HFFc6 (cell line): ENCODE measurements at places on chromosomes 7 and 10. TPM values are rescaled to one million over a fixed set of nuclear protein-coding genes. Genes with fewer than 3 reads are reported as not detected.
A peak's percentile ranks its signal among the peaks of the same experiment; 100 is the strongest.

- no peak for DNase-seq
- H3K4me3 ChIP-seq: no peak overlapping the region
- peaks cover 9% of the 10 kb centered on the region for H3K27me3 ChIP-seq
- H3K4me1 ChIP-seq: no peaks in the 10 kb centered on the region; the same call in 1 of the 2 replicates
- no peaks in the 10 kb centered on the region for H3K36me3 ChIP-seq
Observed at GRCh38 chr7:158957921-158958491, 101.6 kb downstream of the DYNC2I1 start.

GRCh38 chr7:46830-47140 lies 145.6 kb upstream of the FAM20C start:
- peaks cover 5% of the 10 kb centered on the region; the same call in 1 of the 2 replicates for H3K4me1 ChIP-seq
- no peak overlapping the region for H3K4me3 ChIP-seq
- no peak overlapping the region for H3K27ac ChIP-seq
- H3K36me3 ChIP-seq: no peaks in the 10 kb centered on the region
- peaks cover 24% of the 10 kb centered on the region for H3K27me3 ChIP-seq
- no peak for DNase-seq

- peaks cover 1% of the 10 kb centered on the region; the same call in 1 of the 2 replicates for H3K27me3 ChIP-seq
- H3K4me1 ChIP-seq: peaks cover 5% of the 10 kb centered on the region
- no peaks in the 10 kb centered on the region for H3K36me3 ChIP-seq
Observed at GRCh38 chr7:157282141-157282801, 54.5 kb upstream of the DNAJB6 start.

- H3K27ac ChIP-seq: no peak overlapping the region
- DNase-seq: no peak
- H3K36me3 ChIP-seq: no peaks in the 10 kb centered on the region
- peaks cover 45% of the 10 kb centered on the region for H3K27me3 ChIP-seq
Observed at GRCh38 chr7:50553973-50554372, 11.2 kb downstream of the DDC start.

DNA sequence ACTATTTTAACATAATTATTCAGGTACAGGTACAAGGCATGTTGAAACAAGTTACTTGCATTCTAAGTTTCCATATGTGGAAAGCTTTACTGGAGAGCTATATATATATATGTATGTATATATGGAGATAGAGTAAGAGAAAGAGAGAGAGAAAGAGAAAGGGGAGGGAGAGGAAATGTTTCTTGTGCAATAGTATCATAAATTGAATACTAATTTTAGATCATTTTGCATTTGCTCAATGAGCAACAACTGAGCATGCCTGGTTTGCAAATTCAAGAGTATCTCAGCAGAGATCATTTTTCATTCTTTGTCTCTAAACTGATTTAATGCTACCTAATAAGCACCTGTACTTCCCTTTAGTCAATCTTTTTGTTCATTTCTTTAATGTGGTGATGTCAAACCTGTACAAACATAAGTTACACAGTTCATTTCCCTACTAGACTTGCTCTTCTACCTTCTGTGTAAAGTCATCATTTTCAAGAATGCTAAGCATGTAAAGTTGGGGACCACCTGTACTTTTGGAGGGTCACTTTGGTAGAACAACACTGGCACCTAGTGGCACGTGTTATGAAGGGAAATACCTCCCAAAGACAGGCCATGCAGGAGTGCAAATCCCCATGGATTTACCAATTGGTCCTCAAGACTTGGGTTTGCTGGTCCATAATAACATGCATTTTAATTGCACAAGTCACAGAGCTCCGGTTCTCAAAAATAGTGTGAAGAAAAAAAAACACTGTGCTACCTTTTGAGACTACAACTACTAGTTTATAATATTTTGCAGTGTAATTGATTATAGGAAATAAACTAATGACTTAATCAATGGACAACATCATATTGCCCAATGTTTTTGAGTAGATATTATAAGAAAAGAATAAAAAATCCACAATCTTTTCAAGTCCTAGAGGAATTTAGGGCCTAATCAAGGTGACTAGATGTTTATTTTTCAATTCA lies 431.2 kb upstream of the IGFBP3 start:
- peaks cover 2% of the 10 kb centered on the region; the same call in 1 of the 2 replicates for H3K27me3 ChIP-seq
- H3K27ac ChIP-seq: no peak overlapping the region
- H3K4me3 ChIP-seq: no peak overlapping the region
- DNase-seq: peak; percentile 41
- no peaks in the 10 kb centered on the region for H3K36me3 ChIP-seq

- H3K4me1 ChIP-seq: peaks cover 9% of the 10 kb centered on the region
- H3K4me3 ChIP-seq: no peak overlapping the region; the same call in 1 of the 2 replicates
- no peak for DNase-seq
- no peak overlapping the region for H3K27ac ChIP-seq
- peaks cover 9% of the 10 kb centered on the region for H3K27me3 ChIP-seq
Observed at GRCh38 chr7:95472581-95473161, 13.1 kb upstream of the ASB4 start.

GRCh38 chr7:70614237-70615045 lies 517.5 kb upstream of the GALNT17 start:
- no peaks in the 10 kb centered on the region for H3K4me1 ChIP-seq
- no peak for DNase-seq
- no peaks in the 10 kb centered on the region for H3K27me3 ChIP-seq
- H3K36me3 ChIP-seq: no peaks in the 10 kb centered on the region
- no peak overlapping the region for H3K27ac ChIP-seq
- H3K4me3 ChIP-seq: no peak overlapping the region

DNA sequence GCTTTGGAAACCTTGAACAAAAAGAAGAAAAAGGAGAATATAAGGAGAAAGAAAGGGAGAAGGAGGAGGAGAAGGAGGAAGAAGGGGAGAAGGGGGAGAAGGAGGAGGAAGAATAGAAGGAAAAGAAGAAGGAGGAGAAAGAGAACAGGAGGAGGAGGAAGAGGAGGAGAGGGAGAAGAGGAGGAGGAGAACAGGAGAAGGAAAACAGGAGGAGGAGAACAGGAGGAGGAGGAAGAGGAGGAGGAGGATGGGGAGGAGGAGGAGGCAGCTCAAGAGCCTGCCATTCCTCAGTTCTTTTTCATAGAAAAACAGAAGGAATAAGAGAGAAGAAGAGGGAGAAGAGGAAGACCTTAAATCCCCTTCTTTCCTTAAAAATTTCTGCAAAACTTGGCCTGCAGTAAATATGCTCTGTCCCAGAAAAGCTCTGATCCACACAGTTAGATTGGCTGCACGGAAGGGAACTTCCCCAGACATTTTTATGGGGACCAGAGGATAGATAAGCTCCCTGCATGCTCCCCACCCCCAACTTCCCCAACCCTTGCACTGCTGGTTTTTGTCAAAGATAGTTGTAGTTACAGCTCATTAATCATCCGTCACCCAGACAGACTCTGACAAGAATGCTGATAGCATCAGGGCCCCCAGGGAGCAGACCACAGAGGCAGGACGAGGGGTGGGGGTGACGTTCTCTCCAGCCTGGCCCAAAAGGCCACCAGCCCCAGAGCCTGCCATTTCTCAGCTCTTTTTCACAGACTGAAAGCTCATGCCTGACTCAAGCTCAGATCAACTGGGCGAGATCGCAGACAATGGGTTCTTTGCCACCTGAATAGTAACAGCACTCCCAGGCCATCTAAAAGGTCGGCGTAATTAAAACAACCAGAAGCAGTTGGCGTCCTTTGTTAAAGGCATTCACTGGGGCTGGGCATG lies 34.5 kb upstream of the LYZL1 start:
- peaks cover 43% of the 10 kb centered on the region for H3K27me3 ChIP-seq
- DNase-seq: no peak
- no peak overlapping the region for H3K4me3 ChIP-seq
- H3K36me3 ChIP-seq: no peaks in the 10 kb centered on the region
- H3K4me1 ChIP-seq: peaks cover 35% of the 10 kb centered on the region

- peaks cover 58% of the 10 kb centered on the region for H3K4me1 ChIP-seq
- H3K27me3 ChIP-seq: no peaks in the 10 kb centered on the region; the same call in none of the 2 replicates
Observed at GRCh38 chr10:102246261-102246660, 929 bp downstream of the GBF1 start.

GRCh38 chr7:100965723-100966541 lies 3.4 kb upstream of the MUC12 start:
- no peaks in the 10 kb centered on the region for H3K36me3 ChIP-seq
- peaks cover 43% of the 10 kb centered on the region for H3K27me3 ChIP-seq
- no peak overlapping the region for H3K27ac ChIP-seq
- H3K4me3 ChIP-seq: no peak overlapping the region
- DNase-seq: peak; percentile 38
- no peaks in the 10 kb centered on the region for H3K4me1 ChIP-seq

- H3K4me1 ChIP-seq: peaks cover 10% of the 10 kb centered on the region
- peaks cover 43% of the 10 kb centered on the region for H3K36me3 ChIP-seq
- H3K27ac ChIP-seq: no peak overlapping the region
- no peak overlapping the region for H3K4me3 ChIP-seq
- DNase-seq: no peak
Observed at GRCh38 chr7:158734861-158735260, 30.3 kb upstream of the NCAPG2 start.

Gene SORCS3
- not detected in 3 replicates for total RNA-seq

Gene MRLN
- total RNA-seq: not detected in 3 replicates

Gene SIRT1
- total RNA-seq: 11.1 to 12.6 TPM (median 12.5 TPM) in 3 replicates

Gene AGMO
- not detected in 3 replicates for total RNA-seq

Gene ADAMTS14
- total RNA-seq: 0.03 to 0.08 TPM (median 0.06 TPM) in 3 replicates

Gene C10orf53
- not detected in 3 replicates for total RNA-seq

Gene TFAM
- 21.4 to 26.4 TPM (median 24.0 TPM) in 3 replicates for total RNA-seq

Gene DPCD
- 30.4 to 38.3 TPM (median 36.1 TPM) in 3 replicates for total RNA-seq
